ENCODE measurements at places on chromosomes 12 and 14.

- no peak for DNase-seq
Observed at GRCh38 chr12:128784030-128784760, 39.6 kb downstream of the SLC15A4 start.

DNA sequence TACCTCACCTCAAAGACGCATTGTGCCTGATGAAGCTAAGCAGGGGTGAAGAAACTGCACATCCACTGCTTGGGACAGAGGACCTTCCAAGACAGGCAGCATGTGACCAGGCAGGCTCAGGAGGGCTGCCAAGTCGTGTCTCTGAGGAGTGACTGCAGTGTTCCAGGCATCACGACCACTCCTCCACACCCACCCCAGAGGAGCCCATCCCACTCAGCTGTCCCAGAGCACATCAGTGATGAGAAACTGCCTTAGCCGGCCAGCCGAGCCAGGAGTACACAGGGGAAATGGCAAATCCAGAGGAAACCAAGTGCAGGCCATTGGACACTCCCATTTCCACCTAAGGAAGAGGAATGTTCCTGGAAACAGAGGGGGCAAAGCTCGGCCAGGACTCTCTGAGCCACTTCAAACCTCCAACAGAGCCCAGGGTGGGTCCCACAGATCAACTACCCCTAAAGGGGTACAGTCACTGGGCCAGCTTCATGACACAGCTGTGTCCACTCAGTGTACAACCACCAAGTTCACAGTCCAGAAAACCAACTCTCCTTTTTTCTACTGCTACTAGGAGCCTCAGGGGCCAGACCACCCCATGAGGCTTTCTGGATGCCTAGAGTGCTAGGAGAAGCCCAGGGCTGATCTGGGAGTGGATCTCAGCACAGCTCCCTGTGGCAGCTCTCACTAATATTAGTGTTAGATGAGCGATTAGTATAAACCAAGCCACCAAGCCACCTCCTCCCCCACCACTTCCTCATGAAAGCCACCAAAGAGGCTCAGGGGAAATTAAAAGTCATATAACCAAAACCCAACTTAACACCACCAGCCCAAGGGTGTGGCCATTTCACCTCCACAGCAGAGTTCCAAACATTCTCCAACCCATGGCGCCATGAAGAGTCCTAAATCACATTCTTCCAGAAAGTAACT lies 15.4 kb downstream of the PXN start:
- no peak for DNase-seq

GRCh38 chr12:51937926-51938325 lies 13.6 kb upstream of the ACVR1B start:
- no peak for DNase-seq

DNA sequence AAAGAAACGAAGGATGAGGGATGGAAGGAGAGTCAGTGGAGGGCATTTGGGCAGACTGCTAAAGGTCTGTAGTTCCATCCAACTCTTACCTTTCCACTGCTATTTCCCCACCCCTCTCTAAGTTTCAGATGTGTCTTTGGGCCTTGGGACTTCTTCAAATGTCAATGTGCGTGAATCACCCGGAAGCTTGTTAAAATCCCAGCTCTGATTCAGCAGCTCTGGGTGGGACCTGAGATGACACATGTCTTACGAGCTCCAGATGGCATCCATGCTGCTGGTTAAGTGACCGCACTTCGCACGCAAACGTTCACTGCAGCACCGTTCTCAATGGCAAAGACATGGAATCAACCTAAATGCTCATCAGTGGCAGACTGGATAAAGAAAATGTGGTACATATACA lies 309.9 kb downstream of the VRK1 start:
- no peak for DNase-seq

DNA sequence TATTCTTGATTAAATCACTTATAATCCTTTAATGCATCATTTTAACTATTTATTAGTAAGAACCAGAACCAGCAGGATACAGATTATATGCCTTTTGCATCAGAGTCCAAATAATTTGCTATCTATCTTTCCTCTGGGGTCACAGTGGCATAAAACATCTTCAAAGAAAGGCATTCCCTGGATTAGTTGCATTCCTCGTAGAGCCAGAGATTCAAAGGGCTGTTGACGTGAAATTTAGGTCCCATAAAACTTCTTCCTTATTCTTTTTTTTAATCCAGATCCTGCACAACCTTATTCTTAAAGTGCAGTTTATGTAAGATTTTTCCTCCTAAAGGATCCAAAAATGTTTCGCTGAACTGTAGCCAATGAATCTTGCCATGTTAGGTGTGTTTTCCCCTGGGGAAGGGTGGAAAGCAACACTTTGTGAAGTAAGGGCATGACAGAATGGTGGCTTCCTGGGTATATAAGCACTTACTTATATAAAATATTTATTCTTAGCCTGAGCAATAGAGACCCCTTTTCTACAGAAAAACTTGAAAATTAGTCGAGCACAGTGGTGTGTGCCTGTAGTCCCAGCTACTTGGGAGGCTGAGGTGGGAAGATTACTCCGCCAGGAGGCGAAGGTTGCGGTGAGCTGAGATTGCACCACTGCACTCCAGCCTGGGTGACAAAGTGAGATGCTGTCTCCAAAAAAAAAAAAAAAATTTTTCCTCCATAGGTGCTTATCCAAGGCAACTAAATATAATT lies 208.7 kb downstream of the PCNX1 start:
- DNase-seq = no peak

- no peak for DNase-seq
Observed at GRCh38 chr12:76976777-76977382, 88.5 kb downstream of the E2F7 start.

DNA sequence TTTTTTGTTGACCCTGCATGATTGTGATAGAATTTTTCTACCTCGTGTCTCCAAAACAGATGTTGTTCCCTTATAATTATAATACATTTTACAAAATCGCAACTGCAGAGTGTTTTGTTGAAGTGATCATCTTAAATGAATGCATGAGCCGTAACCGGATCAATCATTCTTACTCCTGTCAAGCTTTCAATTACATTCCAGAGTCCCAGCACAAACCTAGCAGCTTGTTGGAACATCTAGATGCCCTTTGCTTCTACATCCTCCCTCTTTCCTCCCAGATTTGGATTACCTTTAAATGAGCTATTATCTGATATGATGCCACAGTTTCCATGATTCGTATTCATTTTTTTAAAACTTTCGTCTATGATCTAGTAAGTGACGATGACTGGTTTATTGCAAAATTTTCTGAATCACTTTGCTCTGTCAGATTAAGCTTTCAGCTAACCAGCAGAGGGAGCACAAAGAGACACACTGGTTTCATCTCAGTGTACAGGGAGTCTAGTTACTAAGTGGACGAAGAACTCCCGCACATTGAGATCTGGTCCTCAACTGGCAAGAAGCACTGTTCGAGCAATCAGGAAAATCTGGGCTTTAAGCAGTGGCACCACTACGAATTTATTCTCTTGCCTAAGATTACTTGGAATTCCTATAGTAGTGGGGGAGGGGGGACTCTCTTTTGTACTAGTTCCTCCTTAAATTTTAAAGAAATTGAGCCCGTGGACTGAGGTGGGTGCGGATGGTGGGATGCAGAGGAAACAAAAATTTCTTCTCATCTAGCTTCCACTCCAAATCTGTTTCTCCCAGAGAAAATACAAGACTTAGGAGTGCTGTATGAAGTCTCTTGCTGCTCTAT lies 40.9 kb downstream of the TSHR start:
- DNase-seq = peak; percentile 60

- no peak for DNase-seq
Observed at GRCh38 chr12:97944576-97944975, 482.0 kb downstream of the RMST start.

GRCh38 chr12:117036046-117036445 lies 63.2 kb downstream of the TESC start:
- DNase-seq = no peak
